H1 (cell line): ENCODE measurements at places on chromosomes 16 and 17. TPM values are rescaled to one million over a fixed set of nuclear protein-coding genes. Genes with fewer than 3 reads are reported as not detected.
A peak's percentile ranks its signal among the peaks of the same experiment; 100 is the strongest.

- DNase-seq: no peak
- peaks cover 3% of the 10 kb centered on the region for H3K4me1 ChIP-seq
- no peaks in the 10 kb centered on the region for H3K27me3 ChIP-seq
- no peaks in the 10 kb centered on the region for H3K36me3 ChIP-seq
- no peak overlapping the region for H3K27ac ChIP-seq
- H3K4me3 ChIP-seq: peak overlapping the region; percentile 50; the same call in 1 of the 2 replicates
Measured at GRCh38 chr17:68458260-68459036, 1.2 kb upstream of the WIPI1 start.

GRCh38 chr17:76270770-76271668, 5.9 kb downstream of the UBALD2 start:
- peak overlapping the region; percentile 43; the same call in 1 of the 2 replicates for H3K27ac ChIP-seq
- H3K36me3 ChIP-seq: no peaks in the 10 kb centered on the region
- H3K4me3 ChIP-seq: no peak overlapping the region
- no peaks in the 10 kb centered on the region for H3K27me3 ChIP-seq

Gene KCNH4
- polyA plus RNA-seq: 0.44 and 0.53 TPM in 2 replicates

- peaks cover 2% of the 10 kb centered on the region; the same call in 1 of the 2 replicates for H3K4me1 ChIP-seq
- no peak overlapping the region for H3K4me3 ChIP-seq
- H3K27ac ChIP-seq: no peak overlapping the region
- DNase-seq: no peak
- H3K27me3 ChIP-seq: no peaks in the 10 kb centered on the region
Measured at GRCh38 chr16:11682655-11683096, 14.4 kb downstream of the SNN start.

DNA sequence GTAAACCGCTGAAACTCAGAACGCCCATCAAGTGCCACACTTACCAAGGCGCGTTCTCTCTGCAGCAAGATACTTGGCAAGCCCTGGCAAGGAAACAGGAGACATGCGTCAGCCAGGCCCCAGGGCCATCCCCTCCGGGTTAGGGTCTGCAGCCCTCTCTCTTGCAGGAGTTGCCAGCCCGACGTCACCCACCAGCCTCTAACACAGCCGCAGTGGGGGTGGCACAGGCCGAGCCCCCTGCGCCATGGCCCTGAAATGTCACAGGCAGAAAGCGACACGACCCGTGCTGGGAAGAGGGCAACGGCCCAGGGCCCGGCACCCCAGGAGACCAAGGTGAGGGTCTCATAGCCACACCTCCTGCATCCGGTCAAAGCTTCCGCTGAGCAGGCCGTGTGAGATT, 21.9 kb downstream of the ELAC2 start:
- H3K4me3 ChIP-seq: no peak overlapping the region
- no peak overlapping the region for H3K27ac ChIP-seq
- H3K4me1 ChIP-seq: no peaks in the 10 kb centered on the region
- no peaks in the 10 kb centered on the region for H3K27me3 ChIP-seq

Gene CCL8
- not detected in 2 replicates for polyA plus RNA-seq

DNA sequence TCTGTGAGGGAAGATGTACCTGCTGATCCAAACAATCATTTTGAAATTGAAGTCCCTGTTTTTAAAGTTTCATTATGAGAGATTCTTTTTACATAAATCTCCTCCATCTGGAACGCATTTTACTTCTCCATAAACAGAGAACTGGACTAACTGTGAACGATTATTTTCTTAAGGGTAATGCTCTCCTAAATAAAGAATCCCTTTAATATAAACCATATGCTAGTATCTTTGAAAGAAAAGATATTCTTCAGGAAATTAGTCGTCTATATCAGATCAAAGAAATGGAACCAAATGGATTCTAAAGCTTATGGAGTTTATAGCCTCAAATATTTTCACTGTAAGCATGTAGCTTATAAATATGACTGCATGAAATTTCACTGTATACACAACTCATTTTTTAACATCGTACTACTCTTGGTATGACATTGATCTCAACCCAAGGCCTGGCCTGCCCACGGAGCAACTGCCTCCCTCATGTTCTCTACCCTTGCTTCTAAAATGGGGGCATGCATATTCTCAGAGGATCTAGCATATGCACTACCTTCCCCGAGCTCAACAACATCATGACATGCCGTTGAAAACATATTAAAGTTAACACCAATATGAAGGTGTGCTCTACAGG, 66.4 kb downstream of the MYH10 start:
- H3K27ac ChIP-seq: no peak overlapping the region
- no peaks in the 10 kb centered on the region for H3K27me3 ChIP-seq
- no peak overlapping the region for H3K4me3 ChIP-seq

Gene NXPH3
- polyA plus RNA-seq: 2.5 and 3.1 TPM in 2 replicates

- H3K36me3 ChIP-seq: peaks cover 11% of the 10 kb centered on the region
- no peak for DNase-seq
Measured at GRCh38 chr17:49698005-49698404, 9.8 kb downstream of the SLC35B1 start.

- no peaks in the 10 kb centered on the region for H3K4me1 ChIP-seq
- H3K27ac ChIP-seq: no peak overlapping the region
- no peaks in the 10 kb centered on the region for H3K27me3 ChIP-seq
Measured at GRCh38 chr17:39473310-39473709, 12.0 kb downstream of the CDK12 start.

- H3K4me1 ChIP-seq: no peaks in the 10 kb centered on the region
- no peak for DNase-seq
- H3K36me3 ChIP-seq: no peaks in the 10 kb centered on the region
- no peak overlapping the region for H3K27ac ChIP-seq
- no peaks in the 10 kb centered on the region for H3K27me3 ChIP-seq
Measured at GRCh38 chr17:51763058-51763457, 395.5 kb downstream of the CA10 start.

GRCh38 chr16:1054660-1055556, 17.6 kb upstream of the SSTR5 start:
- no peaks in the 10 kb centered on the region for H3K27me3 ChIP-seq
- peak; percentile 92 for DNase-seq
- no peaks in the 10 kb centered on the region for H3K4me1 ChIP-seq
- no peaks in the 10 kb centered on the region for H3K36me3 ChIP-seq
- H3K27ac ChIP-seq: no peak overlapping the region

Gene CHST4
- polyA plus RNA-seq: 14.6 and 17.0 TPM in 2 replicates

Gene RILP
- 6.8 and 10.3 TPM in 2 replicates for polyA plus RNA-seq

DNA sequence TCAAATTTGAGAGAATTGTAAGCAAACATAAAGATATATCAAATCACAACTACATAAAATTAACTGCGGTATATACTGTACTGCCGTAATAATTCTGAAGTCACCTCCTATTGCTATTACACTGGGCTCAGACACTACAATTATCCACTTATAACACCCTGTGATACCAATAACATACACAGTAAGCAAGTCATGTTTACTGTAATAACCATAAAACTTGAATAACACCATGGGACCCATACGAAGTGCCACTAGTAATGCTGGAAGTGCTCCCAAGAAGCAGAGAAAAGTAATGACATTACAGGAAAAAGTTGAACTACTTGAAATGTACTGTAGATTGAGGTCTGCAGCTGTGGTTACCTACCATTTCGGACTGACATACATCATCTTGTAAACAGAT, 24.0 kb downstream of the CMC2 start:
- no peak for DNase-seq
- peaks cover 4% of the 10 kb centered on the region for H3K4me1 ChIP-seq
- peaks cover 4% of the 10 kb centered on the region; the same call in 1 of the 2 replicates for H3K27me3 ChIP-seq
- H3K27ac ChIP-seq: no peak overlapping the region
- no peaks in the 10 kb centered on the region for H3K36me3 ChIP-seq
- H3K4me3 ChIP-seq: no peak overlapping the region

DNA sequence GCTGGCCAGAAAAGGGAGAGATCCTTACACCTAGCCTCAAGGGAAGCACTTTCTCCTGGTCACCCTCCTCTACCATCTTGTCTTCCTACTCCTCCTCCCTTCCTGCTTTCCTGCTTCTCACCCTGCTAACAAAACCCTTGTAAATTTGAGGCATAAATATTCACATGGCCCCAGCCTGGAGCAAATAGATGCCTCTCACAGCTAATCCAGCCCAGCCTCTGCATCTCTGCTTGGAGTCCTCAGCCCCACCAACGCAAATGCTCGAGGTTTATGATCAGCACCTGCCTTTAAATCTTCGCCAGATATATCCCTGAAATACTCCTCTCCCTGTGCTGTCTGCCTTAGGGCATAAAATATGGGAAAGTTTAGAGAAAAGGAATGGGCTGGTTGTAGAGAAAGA, 205.2 kb upstream of the CDH5 start:
- H3K27ac ChIP-seq: no peak overlapping the region
- no peak overlapping the region for H3K4me3 ChIP-seq
- H3K36me3 ChIP-seq: no peaks in the 10 kb centered on the region
- DNase-seq: no peak
- H3K27me3 ChIP-seq: no peaks in the 10 kb centered on the region
- no peaks in the 10 kb centered on the region for H3K4me1 ChIP-seq

DNA sequence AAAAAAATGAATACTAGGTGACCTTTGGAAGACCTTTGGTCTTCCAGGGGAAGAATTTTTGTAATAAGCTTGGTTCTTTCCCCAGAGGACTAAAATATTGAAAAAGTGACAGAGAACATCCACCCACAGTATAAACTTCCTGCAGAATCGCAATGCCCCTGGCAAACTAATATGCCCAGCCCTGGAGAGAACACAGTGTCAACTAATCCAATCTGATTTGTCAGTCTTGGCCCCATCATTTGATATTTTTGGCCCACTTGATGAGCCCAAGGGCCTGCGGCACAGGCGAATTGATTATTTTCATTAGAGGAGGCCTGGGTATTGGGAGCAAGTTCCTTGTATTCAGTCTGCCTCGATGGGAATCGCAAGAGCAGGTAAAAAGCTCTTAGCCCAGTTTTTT, 98.4 kb downstream of the MAP2K6 start:
- no peaks in the 10 kb centered on the region for H3K27me3 ChIP-seq
- H3K36me3 ChIP-seq: no peaks in the 10 kb centered on the region
- no peak overlapping the region for H3K27ac ChIP-seq
- H3K4me1 ChIP-seq: no peaks in the 10 kb centered on the region
- no peak overlapping the region for H3K4me3 ChIP-seq

Gene CTRB2
- polyA plus RNA-seq: not detected in 2 replicates

DNA sequence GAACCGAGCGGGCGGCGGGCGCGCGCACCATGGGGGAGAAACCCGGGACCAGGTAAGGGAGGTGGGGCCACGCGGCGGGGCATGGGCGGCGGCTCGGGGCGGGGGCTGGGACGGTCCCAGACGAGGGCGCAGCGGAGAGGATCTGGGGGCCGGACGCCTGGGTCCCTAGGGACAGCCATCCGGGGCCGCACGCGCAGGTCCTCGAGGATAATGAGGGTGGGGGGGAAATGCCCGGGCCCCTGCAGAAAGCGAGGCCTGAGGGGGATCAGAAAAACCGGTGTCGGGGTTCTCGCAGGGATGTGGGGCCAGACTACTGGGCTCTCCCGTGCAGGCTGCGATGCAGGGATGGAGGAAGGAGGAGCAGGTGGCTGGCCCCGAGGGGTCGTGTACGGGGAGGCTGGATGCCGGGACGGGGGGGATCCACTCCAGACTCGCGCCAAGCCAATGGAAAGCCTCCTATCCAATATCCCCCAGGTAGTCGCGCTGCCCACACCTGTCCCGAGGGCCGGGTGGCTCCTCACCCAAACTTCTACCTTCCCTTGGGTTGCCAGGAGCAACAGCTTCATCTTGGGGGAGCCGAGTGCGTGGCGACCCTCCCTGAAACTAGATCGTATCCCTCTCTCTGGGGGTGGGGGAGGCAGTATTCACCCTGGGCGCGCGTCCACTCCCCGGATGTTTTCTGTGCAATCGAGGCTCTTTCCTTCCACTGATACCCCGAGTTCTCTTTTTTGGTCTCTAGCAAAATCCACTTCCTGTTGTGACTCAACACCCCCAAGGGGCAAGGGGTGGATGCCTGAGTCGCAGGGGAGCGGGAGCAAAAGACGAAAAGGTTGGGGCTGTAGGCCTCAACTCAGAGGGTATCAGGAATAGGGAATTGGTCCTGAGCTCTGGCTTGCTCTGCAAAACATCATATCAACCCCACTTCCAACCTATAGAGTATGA, 532 bp downstream of the ARRB2 start:
- no peaks in the 10 kb centered on the region for H3K27me3 ChIP-seq
- no peak overlapping the region; the same call in 1 of the 2 replicates for H3K27ac ChIP-seq
- no peaks in the 10 kb centered on the region; the same call in 1 of the 2 replicates for H3K36me3 ChIP-seq
- H3K4me1 ChIP-seq: peaks cover 6% of the 10 kb centered on the region

Gene QPRT
- 89.0 and 119 TPM in 2 replicates for polyA plus RNA-seq

GRCh38 chr16:56961851-56962281, at the start of gene CETP:
Gene CETP (plus strand): TSS chr16:56961950. CDS start chr16:56961980, 30 bp downstream.
- no peak within 1 kb of the TSS for H3K4me3 ChIP-seq
- H3K27ac ChIP-seq: no peak within 1 kb of the TSS
- H3K36me3 ChIP-seq: no peaks in the 10 kb centered on the region
- no peaks in the 10 kb centered on the region for H3K27me3 ChIP-seq

Gene TNFAIP1
- 16.9 and 19.9 TPM in 2 replicates for polyA plus RNA-seq

DNA sequence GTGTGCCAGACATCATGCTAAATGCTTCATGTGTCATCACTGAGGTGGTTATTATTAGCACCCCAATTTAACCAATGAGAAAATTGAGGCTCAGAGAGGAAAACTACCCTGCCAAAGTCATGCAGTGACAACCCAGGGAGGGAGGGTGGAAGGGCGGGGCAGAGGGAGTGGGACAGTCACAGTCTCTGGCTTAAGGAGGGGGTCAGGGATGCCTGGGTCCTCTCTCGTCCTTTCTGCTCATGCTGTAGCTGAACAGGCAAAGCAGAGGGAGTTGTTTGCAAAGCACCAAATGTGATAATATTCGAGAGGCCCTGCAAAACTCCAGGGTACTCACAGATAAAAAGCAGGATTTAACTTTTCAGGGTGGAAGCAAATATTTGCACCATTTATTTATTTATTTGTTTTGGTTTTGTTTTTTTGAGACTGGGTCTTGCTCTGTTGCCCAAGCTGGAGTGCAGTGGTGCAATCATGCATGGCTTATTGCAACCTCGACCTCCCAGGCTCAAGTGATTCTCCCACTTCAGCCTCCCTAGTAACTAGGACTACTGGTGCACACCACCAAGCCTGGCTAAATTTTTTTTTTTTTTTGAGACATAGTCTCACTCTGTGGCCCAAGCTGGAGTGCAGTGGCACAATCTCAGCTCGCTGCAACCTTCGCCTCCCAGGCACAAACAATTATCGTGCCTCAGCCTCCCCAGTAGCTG, 47.9 kb upstream of the NKD1 start:
- no peaks in the 10 kb centered on the region for H3K27me3 ChIP-seq
- H3K36me3 ChIP-seq: no peaks in the 10 kb centered on the region
- H3K27ac ChIP-seq: no peak overlapping the region
- DNase-seq: no peak
- no peaks in the 10 kb centered on the region for H3K4me1 ChIP-seq

Gene SBK1
- polyA plus RNA-seq: 18.2 and 34.8 TPM in 2 replicates

Gene KRTAP4-1
- polyA plus RNA-seq: 0.16 TPM in 1 of 2 replicates, not detected in the other

- no peaks in the 10 kb centered on the region for H3K27me3 ChIP-seq
- no peaks in the 10 kb centered on the region for H3K36me3 ChIP-seq
- peaks cover 3% of the 10 kb centered on the region; the same call in 1 of the 2 replicates for H3K4me1 ChIP-seq
- no peak overlapping the region for H3K4me3 ChIP-seq
- no peak for DNase-seq
Measured at GRCh38 chr16:50300942-50301625, 34.7 kb downstream of the ADCY7 start.

Gene GCGR
- 0.44 and 0.60 TPM in 2 replicates for polyA plus RNA-seq

Gene SHISA9
- polyA plus RNA-seq: 25.6 and 28.7 TPM in 2 replicates

Gene CCNF
- polyA plus RNA-seq: 15.4 and 25.5 TPM in 2 replicates
